Fibroblast of skin of back (primary cell): ENCODE measurements at places on chromosomes 6 and 20.

DNA sequence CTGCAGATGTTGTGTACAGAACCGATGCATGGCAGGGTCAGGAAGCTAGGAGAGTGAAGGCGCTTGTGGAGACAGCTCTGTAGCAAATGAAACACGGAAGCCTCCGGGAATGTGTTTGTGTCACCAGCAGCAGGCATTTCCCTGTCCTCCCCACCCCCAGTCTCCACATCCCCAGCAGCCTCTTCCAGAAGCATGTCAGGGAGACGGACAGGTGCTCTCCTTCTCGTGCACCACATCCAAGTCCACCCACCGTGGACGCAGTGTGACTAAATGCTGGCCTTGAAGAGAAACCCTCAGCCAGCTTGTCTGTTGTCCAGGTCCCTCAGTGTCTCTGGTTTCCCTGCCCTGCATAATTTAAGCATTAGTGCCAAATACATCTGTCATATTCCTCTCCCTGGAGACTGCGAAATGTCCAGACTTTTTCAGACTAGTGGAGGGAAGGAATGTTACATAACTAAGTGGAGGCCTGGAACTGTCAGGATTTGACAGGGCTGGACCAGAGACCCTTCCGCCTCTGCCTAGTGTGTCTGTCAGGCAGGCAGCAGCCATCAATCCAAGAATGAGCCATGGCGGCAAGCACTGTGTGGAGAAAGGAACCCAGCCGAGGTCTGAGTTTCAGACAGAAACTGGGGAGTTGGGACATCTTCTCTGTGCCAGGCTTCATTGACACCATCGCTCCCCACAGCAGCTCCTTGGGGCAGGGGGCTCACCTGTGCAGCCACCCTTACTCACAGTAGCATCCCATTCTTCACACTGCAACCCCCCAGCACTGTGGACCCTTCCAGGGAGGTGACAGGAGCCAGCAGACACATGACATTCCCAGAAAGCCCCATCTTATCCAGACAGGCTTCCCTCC, 26.6 kb upstream of the PI16 start:
- DNase-seq = peak; percentile 63

- no peak for DNase-seq
Measured at GRCh38 chr20:50230871-50231560, 40.4 kb downstream of the CEBPB start.

- DNase-seq = no peak
Measured at GRCh38 chr6:6943421-6943820, 164.3 kb upstream of the RREB1 start.

GRCh38 chr20:10402938-10403608, 30.9 kb downstream of the MKKS start:
- DNase-seq = no peak
